ENCODE measurements at places on chromosomes 3 and 15.

DNA sequence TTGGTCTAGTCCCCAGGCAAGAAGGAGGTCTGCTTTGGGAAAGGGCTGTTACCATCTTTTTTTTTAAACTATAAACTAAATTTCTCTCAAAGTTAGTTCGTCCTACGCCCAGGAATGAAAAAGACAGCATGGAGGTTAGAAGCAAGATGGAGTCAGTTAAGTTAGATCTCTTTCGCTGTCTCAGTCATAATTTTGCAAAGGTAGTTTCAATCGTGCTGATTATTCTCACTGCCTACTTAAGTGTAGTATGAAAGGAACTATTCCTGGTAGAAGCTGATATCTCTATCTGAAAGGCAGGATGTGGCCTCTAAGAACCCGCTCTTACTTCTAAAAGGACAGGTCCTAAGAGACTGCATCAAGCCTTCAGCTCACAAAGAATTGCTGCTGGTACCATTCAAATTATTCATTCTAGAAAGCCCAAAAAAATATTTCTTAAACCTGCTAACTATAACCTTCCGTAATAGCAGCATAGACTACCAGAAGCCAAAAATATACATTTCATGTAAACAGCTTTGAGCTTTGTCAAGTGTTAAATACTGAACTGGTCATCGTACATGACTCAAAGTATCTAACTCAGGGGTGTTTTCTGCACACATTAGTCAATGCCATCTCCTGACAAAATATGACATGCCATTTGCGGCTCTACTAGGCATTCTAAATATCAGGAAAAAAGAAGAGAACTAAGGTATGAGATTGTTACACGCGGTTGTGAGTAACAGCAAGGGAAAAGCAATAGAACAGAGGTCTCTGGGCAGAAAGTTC lies 96.0 kb upstream of the CCDC80 start:
- DNase-seq, result no peak

DNA sequence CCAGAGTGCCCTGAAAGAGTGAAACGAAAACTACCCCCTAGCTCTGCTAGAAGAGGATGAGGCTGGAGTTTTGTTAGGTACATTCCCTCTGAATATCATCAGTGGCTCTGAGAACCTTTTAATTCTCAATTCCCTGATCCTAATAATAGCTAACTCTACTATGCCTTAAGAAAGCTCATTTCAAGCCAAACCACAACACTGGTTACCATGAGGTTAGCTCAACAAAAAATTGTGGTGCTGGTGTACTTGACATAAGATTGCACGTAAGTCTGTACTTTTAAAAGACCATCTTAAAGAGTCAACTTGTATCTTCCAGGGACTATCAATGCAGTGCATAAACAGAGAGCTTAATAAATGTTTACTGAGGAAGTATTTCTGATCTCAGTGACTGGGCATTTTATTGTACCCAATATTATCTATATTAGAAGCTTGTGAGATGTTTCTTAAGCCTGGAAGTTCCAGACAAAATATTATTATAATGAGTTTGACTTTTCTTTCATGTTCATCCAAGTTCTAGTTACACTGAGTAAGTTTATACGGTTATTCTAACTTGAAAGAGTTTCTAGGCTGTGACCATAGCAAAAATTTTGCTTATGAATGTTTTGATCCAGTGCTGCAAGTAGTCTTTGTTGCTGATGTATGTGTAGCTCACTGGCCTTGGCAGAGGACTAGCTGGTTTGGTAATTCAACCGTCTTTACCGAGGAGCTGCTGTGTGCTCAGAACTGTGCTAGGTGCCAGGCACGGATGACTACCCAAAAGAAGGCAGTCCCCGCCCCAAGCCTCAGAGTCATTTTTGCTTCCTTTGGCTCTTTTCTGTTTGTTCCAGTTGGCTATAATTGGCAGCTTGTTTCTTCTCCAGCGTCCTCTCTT lies 334.4 kb upstream of the TRIM42 start:
- DNase-seq, result peak; percentile 22

- DNase-seq, result no peak
Observed at GRCh38 chr15:89675606-89676005, 3.6 kb downstream of the PLIN1 start.

- DNase-seq, result peak; percentile 90
Observed at GRCh38 chr3:159732172-159733111, 256.2 kb upstream of the IL12A start.

GRCh38 chr3:150033721-150034120 lies 63.0 kb upstream of the PFN2 start:
- no peak for DNase-seq

DNA sequence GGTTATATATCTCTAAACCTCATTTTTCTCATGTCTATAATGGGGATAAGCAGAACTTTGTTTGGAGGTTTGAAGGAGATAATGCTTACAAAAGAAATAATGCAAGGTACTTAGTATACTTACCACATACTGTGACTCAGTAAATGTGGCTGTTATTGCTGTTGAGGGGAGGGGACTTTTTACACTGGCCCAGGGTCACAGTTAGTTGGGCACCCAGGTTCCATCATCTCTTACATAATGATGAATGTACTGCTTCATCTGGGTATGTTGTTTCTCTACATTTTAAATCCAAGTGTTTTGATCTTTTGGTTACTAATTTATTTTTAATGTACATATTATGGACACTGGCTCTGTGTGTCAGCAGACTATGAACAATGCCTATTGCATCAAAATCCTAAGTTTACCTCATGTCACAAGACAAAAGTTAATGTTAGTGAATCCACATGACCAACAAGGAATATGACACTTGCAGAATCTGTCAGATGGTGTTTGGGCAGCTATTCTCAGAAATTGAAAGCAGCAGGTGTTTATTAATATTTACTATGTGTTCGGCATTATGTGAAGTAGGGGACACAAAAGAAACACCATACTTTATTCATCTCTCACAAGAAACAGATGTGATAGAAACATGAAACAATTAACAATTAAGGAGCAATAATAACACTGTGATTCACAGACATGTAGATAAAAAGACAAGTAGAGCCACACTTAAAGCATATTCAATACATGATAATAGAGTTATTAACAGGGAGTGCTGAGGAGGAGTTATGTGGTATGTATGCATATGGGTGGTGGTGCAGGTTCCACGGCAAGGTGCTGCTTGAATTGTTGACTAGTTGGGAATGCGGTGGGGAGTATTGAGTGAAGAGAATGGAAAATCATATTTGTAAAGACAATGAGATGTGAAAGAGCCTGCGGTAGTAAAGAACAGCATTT lies 109.7 kb downstream of the GALK2 start:
- DNase-seq, result no peak

GRCh38 chr3:112687616-112688015 lies 46.7 kb upstream of the CCDC80 start:
- DNase-seq, result no peak

- DNase-seq, result no peak
Observed at GRCh38 chr3:41198526-41198925, 779 bp upstream of the CTNNB1 start.

- DNase-seq, result peak; percentile 47
Observed at GRCh38 chr3:141073580-141073979, 22.4 kb downstream of the SPSB4 start.

GRCh38 chr15:88909956-88910831 lies 3.0 kb downstream of the MFGE8 start:
- no peak for DNase-seq

GRCh38 chr3:123202451-123202850 lies 708 bp downstream of the SEC22A start:
- DNase-seq, result peak; percentile 62

DNA sequence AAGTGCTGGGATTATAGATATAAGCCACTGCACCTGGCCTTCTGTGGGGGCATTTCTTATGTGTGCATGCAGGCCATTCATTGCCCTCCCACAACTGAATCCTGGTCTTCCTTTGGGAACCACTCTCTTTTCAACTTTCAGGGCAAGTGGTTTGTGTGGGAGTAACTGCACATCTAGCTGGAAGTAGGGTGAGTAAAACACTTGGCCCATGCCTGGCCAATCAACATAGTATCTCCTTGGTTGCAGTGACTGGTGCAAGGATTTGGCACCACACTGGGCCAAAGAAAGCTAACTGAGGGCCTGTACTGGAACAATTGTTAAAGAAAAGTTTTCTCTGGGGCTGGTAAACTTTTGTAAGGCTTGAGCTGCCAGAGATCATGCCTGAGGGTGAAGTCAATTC lies 189.2 kb upstream of the FEZF2 start:
- DNase-seq, result no peak

GRCh38 chr3:73206030-73206429 lies 144.6 kb downstream of the EBLN2 start:
- no peak for DNase-seq

DNA sequence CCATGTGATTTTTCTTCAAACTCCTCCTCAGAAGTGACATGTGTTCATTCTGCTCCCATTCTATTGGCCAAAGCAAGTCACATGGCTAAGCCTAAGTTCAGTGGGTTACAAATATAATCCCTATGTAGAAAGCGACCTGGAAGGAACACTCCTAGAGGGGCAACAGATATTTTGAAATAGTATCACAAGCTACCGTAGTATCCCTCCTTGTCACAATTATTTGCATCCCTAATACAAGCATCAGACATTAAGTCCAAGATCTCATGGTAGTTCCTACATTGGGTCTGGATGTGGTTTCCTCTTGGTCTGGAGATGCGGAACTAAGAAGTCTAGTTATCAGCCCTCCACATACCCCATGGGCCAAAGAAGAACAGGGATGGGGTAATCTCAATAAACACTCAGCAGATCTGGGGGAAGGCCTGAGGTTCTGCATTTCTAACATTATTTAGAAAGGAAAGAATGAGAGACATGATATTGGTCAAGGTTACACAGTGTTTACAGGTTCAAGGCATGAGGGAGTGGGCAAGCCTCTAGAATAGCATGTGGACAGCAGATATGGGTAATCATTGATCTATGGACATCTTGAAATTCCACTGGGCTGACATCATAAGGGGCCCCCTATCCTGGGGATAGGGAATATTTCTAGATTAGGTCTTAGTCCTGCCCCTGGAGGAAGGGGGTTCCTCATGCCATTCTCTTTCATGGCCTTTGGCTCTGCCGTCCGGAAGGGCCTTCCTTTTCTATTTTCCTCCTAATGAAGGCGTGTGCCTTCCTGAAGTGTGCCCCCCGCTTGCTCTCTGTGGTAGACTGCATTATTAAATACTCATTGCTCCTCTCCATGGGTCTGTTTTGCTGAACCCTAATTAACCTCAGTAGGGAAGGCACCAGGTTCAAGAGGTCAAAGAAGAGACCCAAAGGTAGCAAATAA lies 17.8 kb upstream of the ABHD2 start:
- no peak for DNase-seq

DNA sequence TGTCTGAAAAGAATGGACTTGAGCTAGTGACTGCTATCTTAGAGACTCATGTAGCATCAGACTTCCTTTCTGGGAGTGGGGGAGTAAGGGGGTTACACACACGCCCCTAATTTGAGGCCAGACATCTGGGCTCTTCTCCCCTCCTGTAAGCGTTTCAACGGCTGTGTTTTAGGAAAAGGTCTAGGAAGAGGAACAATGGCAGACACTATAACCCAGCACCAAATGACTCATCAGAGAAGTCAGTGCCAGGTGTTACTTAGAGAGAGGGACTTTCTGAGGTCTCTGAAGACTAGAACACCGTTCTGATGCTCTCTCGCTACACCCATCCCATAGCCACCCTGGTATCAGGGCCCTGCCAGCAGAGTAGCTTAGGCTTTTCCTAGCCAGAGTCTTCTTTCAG lies 65.5 kb downstream of the SSUH2 start:
- peak; percentile 43 for DNase-seq

All from islet precursor cell (in vitro differentiated cells).